Anterior cingulate cortex (tissue), 58 donors: ENCODE measurements at places on chromosomes 2 and 18.

DNA sequence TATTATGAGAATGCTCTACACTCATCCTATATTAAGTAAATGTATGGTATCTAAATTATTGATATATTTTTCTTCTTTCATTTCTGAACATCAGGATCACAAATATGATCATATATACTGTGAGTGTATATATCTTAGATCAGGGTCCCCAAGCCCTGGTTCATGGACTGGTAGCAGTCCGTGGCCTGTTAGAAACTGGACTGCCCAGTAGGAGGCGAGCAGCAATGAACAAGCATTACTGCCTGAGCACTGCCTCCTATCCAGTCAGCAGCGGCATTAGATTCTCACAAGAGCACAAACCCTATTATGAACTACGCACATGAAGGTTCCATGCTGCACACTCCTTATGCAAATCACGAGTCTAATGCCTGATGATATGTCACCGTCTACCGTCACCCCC is 1247.1 kb upstream of the NXPH2 start:
- DNase-seq, result no peak

GRCh38 chr2:18435426-18436037 is 124.9 kb downstream of the RDH14 start:
- no peak for DNase-seq

GRCh38 chr18:7637269-7637668 is 70.2 kb downstream of the PTPRM start:
- no peak for DNase-seq

DNA sequence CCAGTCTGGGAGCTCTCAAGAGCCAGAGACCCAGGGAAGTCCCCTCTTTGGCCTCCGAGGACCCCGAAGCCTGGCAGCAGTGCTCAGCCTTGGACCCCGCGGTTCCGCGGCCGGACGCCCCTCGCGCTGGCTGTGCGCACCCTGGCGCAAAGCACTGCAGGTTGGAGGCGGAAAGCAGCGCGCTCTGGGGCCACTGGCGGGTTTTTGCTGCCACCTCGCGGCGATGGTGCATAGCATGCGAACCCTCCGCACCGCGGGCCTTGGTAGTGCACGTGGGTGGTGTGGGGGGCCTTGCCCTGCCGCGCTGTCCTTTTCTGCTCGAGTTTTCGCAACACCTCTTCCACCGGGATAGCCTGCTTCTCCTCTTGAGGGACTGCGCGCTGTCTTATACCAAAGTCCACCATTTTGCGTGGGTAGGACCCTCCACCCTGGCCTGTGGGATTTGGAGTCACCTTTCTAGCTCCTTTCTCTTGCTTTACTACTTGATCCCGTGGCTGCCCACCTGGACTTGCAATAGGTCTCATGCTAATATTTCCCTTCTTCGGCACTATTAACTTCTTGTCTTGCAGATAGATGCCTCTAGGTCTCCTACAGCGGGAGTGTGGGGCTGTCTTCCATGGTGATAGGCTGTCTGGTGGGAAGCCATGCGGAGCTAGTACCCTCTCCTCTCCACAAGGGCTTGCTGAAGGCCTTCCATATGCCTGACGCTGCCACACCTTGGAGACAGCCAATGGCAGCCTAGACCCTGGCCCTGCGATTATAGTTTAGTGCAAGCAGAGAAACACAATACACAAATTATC is 14.3 kb downstream of the SIX3 start:
- peak; percentile 61 for DNase-seq

DNA sequence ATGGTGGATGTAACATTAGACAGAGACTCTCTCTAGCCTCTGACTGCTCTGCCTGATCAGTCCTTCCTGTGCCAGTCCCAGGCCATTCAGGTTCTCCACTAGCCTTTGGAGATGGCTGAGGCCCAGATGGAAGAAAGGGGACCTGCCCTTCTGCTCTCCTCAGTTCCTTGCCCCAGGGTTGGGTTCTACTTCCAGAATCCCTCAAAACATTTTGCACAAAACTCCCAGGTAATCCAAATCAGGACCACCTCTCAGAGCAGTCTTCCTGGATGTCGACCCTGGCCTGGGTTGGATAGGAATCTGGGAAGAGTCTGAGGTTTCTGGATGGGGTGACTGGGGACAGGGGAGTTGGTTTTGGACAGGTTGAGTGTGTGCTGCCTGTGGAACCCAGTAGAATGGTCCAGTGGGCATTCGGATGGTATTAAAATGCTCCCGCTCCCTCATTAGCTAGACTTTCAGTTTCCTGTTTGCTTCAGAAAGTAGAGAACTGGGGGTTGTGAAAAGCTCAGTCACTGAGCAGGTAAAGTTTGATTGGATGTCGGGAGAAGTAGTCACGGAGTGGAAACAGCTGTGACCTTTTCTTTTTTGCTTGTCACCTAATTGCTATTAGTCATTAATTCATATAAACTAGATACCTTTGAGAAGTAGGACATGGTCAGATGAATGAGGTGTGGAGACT is 37.9 kb downstream of the DPYSL5 start:
- DNase-seq, result no peak
